ENCODE measurements at places on chromosomes 2 and 18.
A peak's percentile ranks its signal among the peaks of the same experiment; 100 is the strongest.

DNA sequence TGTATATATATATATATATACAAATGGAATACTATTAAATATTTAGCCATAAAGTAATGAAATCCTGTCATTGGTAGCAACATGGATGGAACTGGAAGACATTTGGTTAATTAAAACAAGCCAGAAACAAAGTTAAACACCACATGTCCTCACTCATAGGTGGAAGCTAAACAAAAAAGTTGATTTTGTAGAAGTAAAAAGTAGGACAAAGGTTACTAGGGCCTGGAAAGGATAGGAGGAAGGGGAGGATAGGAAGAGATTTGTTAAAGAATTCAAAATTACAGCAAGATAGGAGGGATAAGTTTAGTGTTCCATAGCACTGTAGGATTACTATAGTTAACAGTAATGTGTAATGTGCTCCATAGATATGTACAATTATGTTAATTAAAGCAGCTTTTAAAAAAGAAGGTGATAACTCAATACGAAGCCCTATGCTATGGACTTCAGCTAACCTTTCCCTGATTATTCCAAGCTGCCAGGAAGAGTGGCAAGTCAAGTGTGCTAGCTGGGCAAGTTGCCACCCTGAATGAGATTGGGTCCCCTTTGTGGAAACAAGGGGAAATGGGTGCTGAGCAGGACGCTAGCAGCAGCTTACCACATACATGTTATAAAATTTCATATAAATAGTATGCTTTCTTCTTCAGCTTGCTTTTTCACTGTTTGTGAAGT is 12.3 kb downstream of the MERTK start:
- no peak for DNase-seq

GRCh38 chr2:233960203-233960602 is 43.0 kb downstream of the TRPM8 start:
- DNase-seq, result no peak

DNA sequence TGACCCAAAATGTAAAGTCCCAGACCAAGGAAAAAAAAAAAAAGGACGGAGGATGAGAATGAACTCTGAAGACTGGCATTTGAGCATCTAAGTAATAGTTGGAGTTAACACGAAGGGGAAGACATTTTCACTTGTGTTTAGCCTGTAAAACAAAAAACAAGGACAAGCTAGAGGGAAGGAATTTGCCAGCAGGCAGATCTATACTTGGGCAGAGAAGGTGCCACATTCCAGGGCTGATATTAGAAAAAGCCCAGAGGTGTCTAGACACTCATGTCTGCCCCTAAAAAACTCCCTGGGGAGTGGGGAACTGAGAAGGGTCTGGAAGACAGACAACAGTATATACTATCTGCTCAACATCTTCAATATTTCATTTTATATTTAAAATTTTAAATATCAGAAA is 171.1 kb downstream of the ZEB2 start:
- no peak for DNase-seq

DNA sequence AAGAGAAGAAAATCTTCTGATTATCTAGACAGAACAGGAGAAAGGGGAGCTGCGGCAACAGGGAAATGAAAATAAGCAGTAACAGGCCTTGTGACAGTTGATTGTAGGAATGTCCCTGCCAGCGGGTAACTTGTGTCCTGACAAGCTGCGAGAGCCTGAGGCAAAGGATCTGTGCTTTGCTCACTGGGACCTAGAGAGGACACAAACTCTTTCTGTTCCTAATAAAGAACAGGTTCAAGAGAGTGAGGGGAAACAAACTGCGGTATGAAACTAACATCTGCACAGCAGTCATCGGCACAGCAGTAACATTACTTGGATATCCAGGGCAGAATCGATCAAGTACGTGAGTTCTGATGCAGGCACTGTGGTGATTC is 103.7 kb upstream of the THOC1 start:
- no peak for DNase-seq

DNA sequence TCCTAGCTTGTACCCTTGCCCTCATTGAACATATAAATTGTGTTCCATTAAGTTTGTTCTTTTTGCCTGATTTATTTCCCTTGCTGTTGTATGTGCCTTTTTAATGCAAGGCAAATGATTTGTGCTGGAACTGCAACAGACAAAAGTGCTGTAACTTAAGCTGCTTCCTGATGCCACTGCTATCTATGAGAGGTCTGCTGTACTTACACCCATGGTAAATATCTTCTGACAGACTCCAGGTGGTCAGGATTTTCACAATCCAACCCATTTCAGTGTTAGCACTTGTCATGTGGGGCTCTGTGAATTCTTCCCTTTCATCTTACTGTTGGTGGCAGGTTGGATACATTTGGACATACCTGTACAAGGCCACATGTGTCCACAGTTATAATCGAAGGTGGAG is 63.5 kb downstream of the ARHGAP15 start:
- no peak for DNase-seq

DNA sequence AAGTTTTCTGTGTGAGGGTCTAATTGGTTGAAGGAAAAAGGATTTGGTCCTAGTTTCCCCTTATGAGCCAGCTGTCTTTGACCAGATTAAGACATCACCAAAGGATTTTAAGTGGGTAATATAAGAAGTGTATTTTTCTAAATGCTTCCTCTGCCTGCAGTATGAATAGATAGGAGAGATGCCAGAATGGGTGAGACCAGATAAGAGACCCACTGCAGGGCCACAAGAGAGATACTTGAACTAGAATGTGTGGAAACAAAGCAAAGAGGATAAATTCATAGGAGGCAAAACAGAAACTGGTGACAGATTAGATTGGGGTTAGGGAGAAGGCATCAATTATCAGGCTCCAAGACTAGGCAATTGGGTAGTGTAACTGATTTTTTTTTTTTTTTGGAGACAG is 1.1 kb upstream of the HDHD2 start:
- DNase-seq, result peak; percentile 7

DNA sequence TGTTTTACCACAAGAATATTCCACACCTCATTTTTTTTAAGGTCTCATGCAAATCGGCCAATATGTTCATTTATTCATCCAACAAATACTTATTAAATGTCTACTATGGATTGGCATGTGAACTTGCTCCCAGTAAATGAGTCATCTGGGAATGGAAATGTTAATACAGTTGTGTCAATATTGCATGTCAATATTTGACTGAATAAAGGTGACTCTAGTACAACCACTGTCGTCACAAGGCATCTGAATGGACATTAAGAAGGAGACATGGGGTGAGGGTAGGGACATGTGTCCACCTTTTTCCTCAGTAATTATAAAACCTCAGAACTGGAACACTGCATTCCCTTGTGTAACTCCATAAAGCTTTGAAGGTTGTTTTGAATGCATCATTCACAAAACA is 365.4 kb downstream of the ADCYAP1 start:
- no peak for DNase-seq

GRCh38 chr2:6089474-6089873 is 397.3 kb downstream of the SOX11 start:
- no peak for DNase-seq

DNA sequence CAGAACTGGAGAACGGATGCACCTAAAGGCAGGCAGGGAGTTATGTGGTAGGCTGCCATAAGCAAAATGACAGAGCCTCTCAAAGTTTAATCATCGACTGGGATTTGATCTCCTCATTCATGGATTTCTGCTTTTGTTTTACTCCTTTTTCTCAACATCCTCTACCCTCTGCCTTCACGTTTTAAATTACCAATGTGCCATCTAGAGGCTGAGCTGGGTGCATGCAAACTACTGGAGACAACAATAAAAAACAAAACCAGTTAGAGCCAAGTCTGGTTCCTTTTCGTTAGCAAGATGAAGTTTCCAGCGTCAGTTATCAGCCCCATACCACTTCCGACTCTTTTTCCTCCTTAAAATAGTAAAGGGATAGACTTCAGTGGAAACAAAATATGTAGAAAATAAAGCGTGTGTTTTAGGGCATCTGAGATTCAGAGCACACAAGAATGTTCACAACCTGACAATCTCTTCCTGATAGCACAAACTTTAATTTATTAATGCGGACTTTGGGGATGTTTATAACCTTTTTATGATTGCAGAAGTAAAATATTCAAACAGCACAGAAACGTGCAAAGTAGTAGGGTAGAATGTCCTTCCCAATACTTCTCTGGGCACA is 117.0 kb downstream of the LAMA1 start:
- peak; percentile 7 for DNase-seq

GRCh38 chr2:12389344-12390045 is 327.2 kb upstream of the TRIB2 start:
- no peak for DNase-seq

DNA sequence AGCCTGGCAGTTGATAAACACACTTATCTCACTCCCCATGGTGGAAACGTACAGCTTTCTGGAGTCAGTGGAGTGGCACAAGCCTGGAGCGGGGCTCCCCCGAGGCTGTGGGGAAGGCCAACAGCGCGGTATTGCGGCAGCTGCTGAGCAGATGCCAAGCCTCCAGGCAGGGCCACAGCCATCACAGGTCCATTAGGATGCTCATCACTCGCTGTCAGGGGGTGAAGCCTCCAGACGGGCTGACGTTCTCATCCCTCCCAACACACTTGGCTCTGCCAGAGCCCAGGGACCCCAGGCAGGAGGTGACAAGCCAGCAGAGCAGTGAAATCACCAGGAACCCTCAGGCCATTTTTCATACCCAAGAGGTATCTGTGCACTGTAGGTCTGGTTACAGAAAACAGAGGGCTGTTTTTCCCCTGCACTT is 529.2 kb upstream of the KLHL29 start:
- DNase-seq, result no peak

- peak; percentile 29 for DNase-seq
Measured at GRCh38 chr18:6294148-6294784, 120.4 kb downstream of the L3MBTL4 start.

DNA sequence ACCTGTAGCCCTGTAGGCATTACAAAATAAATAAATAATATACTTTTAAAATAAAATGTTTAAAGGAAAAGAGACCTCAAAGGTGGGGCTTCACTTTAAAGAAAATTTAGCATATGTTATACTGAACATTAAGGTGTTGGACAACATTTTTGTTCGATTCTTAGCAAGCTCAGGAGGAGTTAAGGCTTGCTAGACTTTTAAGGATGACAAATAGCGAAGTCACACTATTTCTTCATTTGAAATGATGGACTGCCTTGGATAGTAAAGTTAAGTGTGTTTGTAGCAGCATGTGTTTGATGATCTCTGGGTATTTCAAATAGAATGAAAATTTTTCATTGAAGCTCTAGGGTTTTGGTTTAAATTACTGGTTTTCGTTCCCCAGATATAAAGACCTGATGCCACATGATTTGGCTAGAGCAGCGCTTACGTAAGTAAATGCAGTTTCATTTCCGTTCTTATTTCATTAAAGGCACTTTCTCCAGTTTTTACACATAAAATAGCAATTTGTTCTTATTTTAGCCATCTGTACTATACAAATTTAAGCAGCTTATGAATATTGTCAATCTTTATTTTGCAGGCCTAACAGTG is 24.9 kb downstream of the HADHB start:
- no peak for DNase-seq

GRCh38 chr2:61759718-61760117 is 94.1 kb downstream of the FAM161A start:
- DNase-seq, result no peak
